CD4-positive, alpha-beta T cell treated with Interleukin-17A for 1 hour (primary cell): ENCODE measurements at places on chromosomes 16 and 17.

DNA sequence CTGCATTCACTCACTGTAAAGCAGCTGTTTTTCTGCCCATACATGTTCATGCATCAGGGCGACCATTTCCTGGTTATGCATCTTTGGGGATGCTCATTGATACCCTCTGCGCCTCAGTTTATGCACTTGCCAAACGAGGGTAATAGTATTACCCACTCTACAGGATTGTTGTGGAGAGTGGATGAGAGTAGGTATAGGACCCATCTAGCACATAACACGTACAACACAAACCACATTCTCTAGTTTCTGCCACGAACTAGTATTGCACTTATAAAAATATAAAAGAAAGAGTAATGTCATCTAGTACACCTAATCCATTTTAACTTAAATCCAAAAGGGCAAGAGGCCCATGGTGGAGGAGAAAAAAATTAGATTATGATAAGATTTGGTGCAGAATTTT, 231.7 kb downstream of the SLC39A11 start:
- no peak for DNase-seq

- no peak for DNase-seq
Measured at GRCh38 chr17:68886401-68886800, 68.8 kb downstream of the ABCA8 start.

- no peak for DNase-seq
Measured at GRCh38 chr17:37197336-37197735, 178.4 kb upstream of the C17orf78 start.

DNA sequence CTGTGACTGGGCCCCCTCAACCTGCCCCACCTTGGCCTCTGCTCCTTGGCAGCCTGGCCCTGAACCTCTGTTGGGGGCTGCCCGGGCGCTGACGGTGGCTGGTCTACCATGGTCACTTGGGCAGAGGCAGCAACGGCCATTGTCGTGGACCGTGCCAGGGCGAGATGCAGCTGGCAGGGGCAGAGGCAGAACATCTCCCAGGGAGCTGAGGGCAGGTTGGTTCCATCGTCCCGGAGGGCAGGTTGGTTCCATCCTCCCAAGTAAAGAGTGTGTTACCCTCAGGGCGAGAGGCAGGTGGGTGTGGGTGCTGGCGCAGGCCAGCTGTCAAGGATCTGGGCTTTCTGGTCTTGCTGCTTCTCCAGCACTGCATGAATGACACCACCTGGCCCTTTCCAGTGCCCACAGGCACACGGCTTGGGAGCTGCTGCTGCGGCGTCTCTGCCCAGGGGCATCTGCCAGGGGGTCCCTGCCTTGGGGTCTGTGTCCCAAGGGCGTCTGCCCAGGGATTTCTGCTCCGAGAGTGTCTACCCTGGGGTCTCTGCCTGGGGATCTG, 12.0 kb downstream of the ACSF3 start:
- DNase-seq, result no peak

DNA sequence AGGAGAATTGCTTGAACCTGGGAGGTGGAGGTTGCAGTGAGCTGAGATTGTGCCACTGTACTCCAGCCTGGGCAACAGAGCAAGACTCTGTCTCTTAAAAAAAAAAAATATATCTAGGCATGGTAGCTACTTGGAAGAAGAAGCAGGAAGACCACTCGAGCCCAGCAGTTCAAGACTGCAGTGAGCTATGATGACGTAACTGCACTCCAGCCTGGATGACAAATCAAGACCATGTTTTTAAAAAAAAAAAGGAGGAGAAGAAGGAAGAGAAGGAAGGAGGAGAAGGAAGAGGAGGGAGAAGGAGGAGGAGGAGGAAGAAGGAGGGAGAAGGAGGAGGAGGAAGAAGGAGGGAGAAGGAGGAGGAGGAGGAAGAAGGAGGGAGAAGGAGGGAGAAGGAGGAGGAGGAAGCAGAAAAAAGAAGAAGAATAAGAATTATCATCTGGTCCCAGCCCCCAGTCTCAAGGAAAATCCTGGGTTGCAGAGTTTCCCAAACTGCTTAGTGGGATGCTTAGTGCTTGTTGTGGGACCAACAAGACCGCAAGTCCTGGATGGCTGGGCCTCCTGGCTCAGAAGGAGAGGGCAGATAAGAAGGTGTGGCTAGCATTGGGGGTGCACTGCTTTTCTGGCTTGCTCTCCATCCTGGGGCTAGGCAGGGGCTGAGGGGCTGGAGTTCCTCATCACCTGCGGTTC, 3.7 kb upstream of the DRC7 start:
- DNase-seq, result no peak

DNA sequence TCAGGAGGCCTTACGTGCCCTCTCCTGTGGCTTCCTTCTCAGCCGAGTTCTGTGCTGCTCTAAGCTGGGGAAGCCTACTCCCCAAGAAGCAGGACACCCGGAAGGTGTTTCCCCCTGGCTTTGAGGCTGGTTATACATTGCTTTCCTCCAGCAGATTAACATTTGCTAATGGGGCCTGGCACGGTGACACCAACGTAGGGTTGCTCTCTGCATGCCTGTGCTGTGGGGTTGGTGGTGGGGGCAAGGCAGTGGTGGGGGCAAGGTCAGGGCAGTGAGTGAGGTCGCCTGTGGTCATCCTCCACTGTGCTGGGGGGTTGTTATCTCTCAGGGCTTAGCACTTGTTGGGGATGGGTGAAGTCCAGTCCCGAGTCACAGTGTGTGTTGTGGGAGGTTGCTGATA, 4.2 kb downstream of the USP6 start:
- no peak for DNase-seq

DNA sequence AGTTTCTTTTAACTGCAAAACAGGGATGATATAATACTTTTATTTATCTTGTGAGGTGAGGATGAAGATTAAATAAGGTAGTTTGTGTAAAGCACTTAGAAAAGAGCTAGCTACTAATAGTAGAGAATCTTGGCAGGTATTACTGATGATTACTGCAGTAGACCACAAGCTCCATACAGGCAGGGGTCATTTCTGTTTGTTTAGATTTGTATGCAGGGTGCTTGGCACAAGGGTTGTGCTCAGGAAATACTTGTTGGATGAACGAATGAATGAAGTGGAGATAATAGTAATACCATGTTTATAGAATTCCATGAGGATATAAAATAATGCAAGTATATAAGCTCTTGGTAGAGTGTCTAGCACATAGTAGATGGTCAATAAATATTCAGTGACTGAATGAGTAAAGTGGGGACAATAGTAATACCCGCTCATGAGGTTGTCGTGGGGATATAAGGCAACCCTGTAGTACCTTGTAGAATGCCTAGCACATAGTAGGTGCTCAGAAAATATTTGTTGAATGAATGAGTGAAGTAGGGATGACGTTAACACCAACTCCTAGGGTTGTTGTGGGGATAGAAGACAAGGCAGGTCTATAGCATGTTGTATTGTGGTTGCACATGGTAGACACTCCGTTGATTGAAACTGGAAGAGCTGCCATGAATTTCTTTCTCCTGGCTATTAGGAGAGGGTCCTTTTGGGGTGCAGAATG, 83.0 kb downstream of the ABCC1 start:
- no peak for DNase-seq

DNA sequence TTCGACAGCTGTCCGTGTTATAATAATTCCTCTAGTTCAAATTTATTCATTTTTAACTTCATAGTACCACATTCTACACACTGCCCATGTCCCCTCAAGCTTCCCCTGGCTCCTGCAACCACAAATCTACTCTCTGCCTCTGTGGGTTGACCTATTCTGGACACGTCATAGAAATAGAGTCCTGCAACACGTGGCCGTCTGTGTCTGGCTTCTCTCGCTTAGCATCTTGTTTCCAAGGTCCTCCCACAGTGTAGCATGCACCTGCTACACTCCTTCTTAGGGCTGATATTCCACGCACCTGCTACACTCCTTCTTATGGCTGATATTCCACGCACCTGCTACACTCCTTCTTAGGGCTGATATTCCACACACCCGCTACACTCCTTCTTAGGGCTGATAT, 16.5 kb downstream of the SCGB1C2 start:
- no peak for DNase-seq

DNA sequence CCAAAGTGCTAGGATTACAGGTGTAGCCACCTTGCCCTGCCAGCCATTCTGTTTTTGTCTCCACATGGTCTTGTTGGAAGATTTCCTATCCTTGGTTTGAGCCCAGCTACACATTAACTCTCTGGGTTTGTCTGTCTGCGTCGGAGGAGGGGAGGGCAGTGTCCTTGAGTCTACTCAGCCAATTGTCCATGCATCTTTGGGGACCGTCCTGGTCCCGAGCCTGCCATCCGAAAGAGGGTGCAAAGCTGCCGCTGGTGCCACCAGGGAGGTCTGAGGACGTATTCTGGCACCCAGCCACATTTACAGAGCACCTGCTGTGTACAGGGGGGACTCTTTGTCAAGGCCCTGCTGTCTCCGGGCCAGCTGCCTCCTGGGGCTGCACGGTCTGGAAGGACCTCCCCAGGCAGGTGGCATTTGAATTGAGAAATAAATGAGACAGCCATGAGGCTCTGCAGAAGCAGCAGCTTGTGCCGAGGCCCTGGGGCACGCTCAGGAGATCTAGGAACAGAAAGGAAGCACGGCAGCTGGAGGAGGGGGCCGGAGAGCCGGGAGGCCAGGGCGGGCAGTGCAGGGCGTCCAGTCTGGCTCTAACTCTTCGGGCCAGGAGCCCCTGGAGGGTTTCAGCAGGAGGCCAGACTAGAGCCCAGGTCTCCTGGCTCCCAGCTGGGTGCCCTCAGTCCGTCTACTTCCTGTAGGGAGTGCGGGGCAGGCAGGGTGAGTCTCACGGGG, 1.5 kb downstream of the CYBA start:
- no peak for DNase-seq

GRCh38 chr17:83198366-83199341, 119.2 kb downstream of the METRNL start:
- DNase-seq, result no peak

DNA sequence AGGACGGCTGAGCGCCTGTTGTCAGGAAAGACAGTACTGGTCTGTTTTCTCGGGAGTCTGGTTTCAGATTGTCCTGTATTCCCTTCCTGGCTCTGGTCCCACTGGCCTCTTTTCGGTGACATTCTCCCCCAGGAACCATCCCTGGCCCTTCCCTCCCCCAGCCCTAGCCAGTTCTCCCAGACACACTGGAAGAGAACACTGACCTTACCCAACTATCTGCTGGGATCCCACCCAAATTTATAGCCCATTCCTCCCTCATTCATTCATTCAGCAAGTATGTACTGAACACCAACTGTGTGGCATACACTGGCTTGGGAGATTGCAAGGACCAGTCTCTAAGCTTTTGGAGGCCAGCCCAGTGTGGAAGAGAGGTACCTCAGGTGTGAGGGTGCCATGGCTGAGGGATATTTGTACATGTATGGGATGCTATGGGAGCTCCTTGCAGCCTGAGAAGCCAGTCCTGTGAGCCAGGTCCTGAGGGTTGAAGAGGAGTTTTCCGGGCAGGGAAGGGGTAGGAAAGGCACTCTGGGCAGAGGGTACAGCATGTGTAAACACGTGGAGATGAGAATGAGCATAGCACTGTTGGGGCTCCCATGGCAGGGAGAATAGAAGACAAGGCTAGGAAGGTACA, 5.2 kb downstream of the RND2 start:
- DNase-seq, result no peak

GRCh38 chr16:17266608-17267313, 204.0 kb downstream of the XYLT1 start:
- DNase-seq, result no peak

DNA sequence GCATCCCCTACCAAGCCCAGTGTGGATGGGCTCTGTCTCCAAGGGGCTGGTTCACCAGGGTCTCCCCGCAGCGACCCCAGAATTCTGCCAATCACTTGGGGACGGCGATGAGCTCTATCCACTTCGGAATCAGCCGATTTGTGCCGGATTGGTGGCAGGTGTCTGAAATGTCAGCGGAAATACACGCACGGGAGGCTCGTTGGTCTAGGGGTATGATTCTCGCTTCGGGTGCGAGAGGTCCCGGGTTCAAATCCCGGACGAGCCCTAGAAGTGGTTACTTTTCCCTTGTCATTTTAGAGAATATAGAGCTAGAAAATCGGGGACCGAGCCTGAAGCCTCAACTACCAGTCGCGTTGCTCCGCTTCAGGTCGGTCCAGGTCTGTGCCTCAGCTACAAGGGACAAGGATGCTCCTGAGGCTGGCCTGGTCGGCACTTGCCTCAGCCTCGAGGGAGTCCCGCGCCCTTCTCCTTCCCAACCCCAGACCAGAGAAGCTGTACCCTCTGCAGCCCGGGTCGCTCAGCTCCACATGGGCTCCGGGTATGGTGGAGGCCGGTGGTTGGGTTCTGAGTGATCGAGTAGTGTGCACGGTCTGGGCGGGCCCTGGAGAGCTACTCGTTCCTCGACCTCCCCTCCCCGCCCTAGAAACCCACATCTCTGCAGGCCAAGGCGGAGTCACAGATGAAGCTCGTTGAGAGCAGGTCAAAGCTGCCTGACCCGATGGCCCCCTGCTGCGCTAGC, 16.0 kb upstream of the OR1F1 start:
- DNase-seq, result peak; percentile 52

GRCh38 chr17:32331243-32332040, 10.5 kb downstream of the C17orf75 start:
- no peak for DNase-seq
